HS-27A (cell line): ENCODE measurements at places on chromosomes 3 and 15.
A peak's percentile ranks its signal among the peaks of the same experiment; 100 is the strongest.

DNA sequence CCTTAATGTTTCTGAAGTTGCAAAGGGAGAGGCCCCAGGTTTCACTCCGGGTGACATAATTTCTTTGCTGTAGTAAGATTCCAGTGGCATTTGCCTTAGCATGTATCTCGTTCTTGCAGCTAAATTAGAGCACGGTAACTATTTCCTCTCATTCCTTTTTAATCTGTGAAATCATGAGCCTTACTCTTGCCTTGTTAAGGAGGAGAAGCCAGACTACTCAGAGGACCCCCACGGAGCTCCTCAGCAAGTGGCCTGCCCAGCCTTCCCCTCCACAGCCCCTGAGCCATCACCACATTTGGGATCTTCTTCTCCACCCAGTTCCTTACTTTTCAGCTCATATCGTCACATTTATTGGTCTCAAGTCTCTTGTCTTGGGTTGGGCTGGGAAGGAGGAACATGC, 54.2 kb downstream of the ABHD2 start:
- DNase-seq, result no peak

- no peak for DNase-seq
These were observed 36.3 kb downstream of the TRIP4 start for GRCh38 chr15:64423970-64424369.

- no peak for DNase-seq
These were observed 2.4 kb downstream of the SLC49A4 start for GRCh38 chr3:122797291-122797690.

GRCh38 chr3:119235151-119235550, 5.5 kb downstream of the B4GALT4 start:
- DNase-seq, result peak; percentile 70

DNA sequence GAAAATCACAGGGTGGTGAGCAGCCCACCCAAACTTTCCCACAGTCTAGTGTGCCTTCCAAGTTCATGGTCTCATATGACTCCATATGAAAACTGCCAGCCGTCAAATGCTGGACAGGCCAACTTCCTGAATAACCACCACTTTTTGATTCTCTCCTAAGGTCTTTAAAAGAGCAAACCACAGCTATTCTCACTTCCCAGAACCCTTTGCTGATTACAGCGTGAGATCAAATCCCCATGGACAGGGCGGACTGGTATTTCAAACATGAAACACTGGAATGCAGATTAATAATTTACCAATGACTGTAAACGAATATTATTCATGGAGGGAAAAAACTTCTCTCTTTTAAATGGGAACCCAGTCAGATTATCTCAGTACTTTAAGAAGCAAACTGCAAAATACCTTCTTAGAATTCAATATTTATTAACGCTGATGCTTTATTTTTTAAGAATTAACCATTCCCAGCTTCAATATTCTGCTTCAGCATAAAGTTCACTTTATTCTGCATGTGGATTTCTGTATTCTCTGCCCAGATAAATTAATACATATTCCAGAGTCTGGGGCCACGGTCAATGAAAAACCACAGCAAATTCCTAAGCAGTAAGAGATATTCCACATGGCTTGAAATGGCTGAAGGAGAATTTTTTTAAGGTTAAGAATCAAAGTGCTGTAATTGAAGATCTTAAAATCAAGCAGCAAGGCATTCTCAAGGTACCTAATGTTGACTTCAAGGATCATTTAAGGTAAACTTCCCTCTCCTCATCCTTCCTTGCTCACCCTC, 42.9 kb downstream of the MYO1E start:
- DNase-seq, result peak; percentile 97

DNA sequence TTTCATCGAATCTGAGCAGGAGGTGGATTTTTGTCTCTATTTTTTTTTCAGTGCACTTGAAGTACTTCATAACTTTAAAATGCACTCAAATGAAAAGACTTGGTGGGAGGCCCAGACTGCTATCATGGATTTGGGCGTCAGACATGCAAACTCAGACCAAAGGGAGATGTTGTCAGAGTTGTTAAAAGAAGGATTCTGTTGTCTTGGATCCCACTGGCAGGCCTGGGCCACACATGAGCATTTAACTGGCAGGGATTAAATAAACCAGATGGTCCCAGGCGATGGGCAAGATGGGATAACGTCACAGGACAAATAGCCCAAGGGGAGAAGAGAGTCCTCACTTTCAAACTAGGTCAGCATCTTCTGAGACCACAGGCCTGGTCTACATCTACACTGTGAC, 15.4 kb downstream of the RTP1 start:
- no peak for DNase-seq

DNA sequence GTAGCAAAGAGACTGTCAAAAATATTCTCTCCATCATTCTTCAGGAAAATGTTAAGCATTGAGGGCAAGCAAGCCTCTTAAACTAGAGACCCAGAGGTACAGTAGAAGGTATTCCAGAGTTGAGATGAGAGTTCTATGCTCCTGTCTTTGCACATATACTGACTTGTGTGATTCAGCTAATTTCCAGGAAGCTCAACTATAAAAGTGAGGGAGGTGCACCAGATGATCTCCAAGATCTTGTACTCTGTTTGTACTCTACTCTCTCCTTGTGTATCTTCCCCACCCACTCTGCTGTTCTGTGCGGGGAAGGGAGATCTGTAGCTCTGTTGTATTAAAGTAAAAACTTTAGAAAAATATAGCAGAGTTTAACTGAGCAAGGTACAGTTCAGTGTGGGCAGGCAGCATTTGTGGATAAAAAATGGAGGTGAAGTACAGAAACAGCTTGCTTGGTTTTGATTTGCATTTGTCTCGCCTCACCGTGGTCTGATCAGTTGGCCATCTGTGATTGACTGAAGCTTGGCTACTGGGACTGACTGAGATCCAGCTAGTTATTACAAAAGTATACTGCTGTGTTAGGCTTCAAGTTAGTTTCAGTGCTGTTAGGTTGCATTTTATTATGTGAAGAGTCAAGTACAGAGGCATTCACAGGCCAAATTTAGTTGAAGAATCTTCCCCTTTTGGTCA, 463.1 kb upstream of the GOLIM4 start:
- DNase-seq, result no peak

DNA sequence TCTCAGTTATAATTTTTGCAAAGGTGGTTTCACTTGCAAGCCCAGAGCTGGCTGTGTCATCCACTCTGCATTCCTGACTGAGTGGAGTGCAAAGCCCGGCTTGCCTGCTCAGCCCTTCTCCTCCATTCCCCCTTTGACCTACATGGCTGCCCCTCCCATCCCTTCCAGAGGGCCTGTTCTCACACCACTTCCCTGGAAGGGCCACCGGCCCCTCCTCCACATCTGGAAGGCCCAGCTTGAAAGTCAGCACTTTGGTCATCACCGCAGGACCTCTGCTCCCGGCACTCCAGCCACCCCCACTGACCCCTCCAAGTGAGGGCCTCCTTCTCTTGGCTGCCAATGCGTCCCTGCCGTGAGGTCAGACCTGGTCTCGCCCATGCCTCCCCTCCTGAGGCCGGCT, 74.1 kb upstream of the RNF7 start:
- DNase-seq, result no peak

GRCh38 chr3:71360764-71361163, 222.8 kb downstream of the FOXP1 start:
- no peak for DNase-seq

- DNase-seq, result no peak
These were observed 31.1 kb downstream of the CYP19A1 start for GRCh38 chr15:51307325-51307724.

- DNase-seq, result no peak
These were observed 47.6 kb downstream of the RAP2B start for GRCh38 chr3:153209596-153209995.

GRCh38 chr3:183555541-183556081, at the start of gene KLHL6:
Gene KLHL6, minus strand, starts transcription at chr3:183555706. Its CDS starts 53 bp downstream, at chr3:183555653.
- DNase-seq, result no peak

DNA sequence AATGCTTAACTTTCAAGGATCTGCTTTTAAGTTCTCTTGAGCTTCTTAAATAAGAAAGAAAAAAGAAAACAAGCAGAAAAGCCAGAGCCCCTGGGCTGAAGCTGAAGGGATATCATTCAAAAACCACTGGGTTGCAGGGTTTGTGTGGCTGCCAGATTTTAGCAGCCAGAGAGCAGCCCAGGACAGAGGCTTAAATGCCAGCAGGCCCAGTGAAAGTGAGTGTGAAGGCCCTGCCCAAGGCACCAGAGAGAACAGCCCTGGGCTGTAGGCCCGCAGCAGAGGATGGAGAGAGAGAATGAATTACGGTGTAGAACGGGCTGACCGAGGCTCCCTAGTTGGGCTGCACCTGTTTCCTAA, 106.3 kb upstream of the BOC start:
- DNase-seq, result no peak

DNA sequence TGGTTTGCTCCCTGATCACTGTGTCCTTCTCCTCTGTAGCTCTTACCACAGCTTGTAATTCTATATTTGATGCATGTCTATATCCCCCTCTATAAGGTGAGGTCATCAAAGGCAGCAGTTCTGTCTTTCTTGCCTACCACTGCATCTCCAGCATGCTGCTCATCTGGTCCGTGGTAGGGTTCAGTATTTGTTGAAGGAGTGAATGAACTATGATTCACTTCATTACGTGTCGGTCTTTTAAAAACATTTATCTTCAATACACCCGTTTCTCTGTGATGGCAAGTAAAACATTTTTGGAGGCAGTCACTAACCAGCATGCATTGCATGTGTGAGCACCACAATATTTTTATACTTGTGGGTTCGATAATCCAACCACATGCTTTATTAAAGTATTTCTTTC, 27.6 kb downstream of the CHST14 start:
- DNase-seq, result no peak

- no peak for DNase-seq
These were observed 112.4 kb upstream of the ALDH1A3 start for GRCh38 chr15:100767001-100767825.

- DNase-seq, result no peak
These were observed 72.1 kb upstream of the ITGA11 start for GRCh38 chr15:68503791-68504680.

- DNase-seq, result no peak
These were observed 60.1 kb downstream of the FNDC3B start for GRCh38 chr3:172099495-172099808.

DNA sequence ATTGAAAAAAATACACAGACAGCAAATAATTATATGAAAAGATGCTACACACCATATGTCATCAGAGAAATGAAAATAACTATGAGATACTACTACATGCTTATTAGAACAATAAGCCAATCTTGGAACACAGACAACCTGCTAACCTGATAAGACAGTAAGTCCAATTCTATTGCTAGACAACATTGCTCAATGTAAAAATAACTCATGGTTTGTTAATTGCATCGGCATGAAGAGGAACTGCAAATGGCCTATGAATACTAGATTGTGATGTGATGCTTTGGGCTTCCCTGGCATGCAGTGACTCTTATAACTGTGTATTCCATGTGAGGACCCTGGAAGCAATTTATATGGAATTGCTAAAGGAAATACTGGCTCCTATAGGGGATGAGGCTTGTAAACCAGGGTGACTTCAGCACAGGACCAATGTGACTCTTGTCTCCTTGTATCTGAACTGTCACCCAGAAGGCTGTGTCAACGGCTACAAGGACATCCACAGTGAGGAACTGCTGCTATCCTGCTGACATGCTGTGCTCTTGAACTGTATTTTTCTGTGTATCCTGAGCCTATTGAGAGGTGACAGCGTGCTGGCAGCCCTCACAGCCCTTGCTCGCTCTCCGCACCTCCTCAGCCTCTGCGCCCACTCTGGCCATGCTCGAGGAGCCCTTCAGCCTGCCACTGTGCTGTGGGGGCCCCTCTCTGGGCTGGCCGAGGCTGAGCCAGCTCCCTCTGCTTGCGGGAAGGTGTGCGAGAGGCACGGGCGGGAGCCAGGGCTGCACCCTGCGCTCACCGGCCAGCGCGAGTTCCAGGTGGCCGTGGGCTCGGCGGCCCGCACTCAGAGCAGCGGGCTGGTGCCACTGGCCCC, 385.7 kb downstream of the CNTN4 start:
- DNase-seq, result no peak

GRCh38 chr15:25368850-25369249, 70.0 kb downstream of the UBE3A start:
- no peak for DNase-seq

DNA sequence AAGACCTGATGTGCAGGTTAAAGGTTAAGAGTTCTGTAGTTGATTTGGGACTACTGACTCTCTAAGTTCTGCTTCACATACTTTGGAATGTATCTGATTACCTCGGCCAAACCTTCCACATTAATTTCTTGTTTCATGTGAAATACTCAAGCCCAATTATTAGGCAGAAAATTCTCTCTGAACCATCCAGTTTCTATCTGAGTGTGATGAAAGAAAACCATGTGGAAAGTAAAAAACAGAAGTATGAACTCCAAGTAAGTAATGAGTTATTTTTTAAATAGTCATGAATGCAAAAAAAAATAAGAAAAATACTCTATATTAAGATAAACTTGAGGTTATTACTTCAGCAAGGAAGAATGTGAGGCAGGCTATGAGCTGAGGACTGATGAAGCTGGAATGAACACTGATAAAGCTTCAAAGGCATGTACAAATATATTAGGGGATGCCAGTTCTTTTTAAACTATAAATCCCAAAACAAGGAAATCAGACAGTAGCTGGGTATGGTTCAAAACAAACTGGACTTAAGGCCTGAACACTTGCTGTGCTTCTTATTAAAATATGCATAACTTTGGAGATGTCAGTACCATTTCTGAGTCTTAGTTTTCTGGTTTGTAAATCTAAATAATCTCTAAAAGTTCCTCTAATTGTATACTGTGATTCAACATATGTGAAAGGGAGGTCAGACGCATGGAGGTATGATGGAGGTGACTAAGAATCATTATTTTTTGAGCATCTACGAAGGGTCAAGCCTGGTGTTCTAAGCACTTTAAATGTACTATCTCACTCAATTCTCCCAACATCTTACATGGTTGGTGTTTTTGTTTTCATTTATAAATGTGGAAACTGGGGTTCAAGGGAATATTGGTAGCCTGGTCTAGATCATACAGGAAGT, 59.6 kb downstream of the COL6A6 start:
- DNase-seq, result peak; percentile 52

DNA sequence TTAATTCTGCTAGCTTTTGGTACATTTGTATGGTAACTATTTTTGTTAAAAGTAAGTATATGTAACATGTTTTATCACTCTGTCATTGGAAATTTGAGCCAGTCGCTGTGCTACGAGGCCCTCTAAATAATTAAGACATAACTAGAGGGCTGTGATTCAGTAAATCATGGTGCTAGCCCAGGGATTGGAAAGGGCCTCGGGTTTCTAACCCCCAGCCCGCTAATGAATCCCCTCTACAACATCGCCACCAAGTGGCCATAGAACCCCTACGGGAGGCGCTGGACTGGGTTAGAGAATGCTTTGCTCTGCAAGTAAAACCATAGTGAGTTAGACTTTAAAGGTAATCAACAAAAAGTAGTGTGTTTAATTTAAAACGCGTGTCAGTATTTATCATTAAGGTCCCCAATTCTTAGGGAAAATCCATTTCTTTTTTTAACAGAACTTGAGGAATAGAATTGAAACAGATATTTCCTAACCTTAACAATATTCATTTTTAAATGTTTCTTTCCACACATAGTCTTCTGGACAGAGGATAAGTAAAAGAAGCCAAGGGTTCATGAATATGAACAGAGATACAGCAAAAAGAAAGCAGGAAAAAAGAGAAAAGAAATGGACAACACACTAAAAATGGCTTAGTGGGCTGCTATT, 744.7 kb downstream of the EPHA3 start:
- no peak for DNase-seq
